ENCODE measurements at places on chromosomes 4 and X.

- no peak for DNase-seq
Observed at GRCh38 chrX:151870602-151871001, 42.1 kb upstream of the MAGEA4 start.

DNA sequence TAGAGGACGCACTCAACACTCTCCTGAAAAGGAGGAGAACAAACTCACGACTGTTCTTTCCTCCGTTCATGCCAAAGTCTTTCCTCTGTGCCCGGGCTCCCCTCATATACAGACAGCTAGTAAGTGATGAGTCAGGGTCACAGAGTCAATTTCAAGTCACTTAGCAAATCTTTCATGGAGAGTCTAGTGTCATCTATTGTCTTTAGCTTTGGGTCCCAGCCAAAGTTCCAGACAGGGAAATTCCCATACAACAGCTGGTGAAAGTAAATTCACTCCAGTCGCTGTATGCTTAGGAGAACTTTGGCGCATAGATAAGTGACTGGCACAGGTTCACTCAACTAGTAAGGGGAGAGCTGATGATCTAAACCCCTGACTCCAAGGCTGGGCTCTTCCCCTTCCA is 226.5 kb downstream of the MID1 start:
- no peak for DNase-seq

DNA sequence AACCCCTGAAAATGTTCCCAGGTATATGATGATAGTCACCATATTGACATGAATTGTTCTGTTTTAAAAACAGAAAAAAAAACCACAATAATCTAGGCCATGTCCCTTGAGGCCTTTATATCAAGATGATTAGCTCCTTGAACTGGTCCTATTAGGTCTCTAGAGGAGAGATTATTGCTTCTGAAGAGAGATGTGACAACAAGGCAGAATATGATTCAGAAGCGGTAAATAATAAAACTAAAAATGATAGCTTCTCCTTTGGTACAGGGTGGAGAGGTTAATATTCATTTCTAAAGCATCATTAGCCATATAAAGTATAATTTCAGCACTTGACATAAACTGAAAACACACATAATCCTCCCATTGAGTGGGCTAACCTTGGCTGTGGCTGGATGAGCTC is 25.8 kb downstream of the TLR8 start:
- no peak for DNase-seq

DNA sequence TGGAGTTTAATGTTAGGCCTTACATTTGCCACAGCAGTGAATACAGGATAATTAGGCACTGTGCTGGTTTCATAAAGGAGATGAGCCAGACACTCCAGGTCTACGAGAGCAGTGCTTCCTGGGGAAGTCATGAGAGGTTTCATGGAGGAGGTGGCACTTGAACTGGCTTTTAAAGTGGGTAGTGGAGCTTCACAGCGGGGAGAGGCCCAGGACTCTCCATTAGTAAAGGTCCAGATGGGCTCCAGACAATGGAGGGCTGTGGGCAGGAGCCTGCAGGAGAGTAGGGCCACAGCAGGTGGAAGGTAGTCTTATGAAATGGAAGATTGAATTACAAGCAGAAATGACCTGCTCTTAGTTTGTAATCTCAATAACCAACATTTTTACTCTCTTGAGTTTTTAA is 29.0 kb downstream of the CLDN22 start:
- DNase-seq: no peak

DNA sequence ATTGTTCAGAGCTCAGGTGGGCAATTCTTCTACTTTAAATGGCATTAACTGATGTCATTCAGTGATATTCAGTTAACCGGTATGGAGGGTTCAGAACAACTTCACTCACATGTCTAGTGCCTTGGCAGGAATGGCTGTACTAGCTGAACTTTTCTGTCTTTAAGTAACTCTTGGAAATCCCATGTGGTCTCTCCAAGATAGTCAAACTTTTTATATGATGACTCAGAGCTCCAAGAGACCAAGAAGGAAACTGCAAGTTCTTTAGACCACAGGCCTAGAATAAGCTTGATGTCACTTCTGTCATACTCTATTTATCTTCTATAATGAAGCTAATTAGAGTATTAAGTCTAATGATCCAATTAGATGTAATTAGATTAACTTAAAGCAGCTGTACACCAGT is 24.9 kb downstream of the LHFPL1 start:
- no peak for DNase-seq

- DNase-seq: no peak
Observed at GRCh38 chrX:21926527-21927278, 13.8 kb upstream of the SMS start.

GRCh38 chr4:119244344-119244743 is 31.8 kb downstream of the USP53 start:
- no peak for DNase-seq

DNA sequence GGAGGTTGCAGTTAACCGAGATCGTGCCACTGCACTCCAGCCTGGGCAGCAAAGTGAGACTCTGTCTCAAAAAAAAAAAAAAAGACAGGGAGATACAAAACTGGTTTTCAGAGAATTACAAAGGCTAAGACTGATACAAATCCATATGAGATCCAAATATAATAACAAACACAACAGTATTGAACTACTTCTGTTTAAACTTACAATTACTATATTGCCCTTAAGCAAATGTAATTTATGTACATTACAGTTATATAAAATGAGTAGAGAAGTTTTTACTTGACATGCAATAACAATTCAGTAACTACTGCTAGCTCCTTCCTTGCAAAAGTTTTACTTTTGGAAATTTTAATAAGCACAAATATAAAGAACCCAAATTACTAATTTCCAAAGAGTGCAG is 52.6 kb upstream of the PABPC1L2A start:
- no peak for DNase-seq

DNA sequence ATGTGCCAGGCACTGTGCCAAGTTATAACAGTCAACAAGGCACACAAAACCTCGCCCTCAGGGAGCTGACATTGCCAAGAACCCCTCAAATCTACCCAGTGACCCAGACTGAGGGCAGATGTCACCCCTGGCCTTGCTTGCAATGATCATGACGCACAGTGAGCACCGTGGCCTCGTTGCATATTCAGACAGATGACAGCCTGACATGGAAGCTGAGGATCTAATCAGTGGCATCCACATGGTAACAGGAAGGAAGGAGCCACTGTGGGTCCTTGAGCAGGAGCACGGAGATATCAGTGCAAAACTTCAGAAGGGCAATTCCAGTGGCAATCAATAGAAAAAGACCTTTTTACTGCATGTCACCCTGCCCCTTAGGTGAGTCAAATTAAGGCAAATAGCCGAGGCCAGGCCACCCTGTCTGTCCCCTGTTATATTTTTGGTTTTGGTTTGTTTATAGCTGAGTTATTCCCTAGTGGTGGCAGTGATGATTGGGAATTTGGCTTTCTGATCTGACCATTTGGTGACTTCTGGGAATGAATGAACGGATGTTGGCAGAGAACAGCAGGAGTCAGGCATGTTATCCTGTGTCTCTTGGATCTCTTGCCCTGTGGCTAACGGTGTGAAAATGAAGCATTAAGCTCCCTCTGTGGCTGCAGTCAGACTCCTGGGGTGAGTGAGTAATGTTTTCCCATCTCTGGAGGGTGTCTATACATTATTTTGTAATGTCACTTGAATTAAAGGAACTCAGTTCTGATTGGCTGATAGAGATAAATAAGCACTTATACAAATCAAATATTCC is 20.4 kb downstream of the WDR13 start:
- no peak for DNase-seq

GRCh38 chr4:61200187-61200915 is at the start of gene ADGRL3:
TSS of gene ADGRL3 (plus strand) at chr4:61200326.
- peak; percentile 16 for DNase-seq

DNA sequence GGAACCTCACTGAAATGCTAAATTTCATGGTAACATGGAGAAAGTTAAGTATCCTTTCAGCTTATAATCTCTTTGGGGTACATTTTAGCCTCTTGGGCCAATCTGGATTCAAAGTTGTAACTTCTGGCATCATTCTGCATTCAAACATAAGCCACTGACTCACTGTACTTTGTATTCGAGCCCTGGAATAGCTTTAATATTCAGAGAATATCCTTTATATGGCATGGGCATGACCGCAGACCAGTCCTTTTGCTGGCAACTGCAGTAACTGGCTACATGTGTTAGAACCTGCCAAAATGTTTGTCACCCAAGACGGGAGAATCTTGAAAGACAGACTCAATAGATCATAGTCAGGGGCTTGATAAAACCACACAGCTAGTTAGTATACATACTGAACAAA is 3.3 kb downstream of the GASK1B start:
- no peak for DNase-seq

GRCh38 chr4:12492730-12493393 is 991.3 kb downstream of the RAB28 start:
- no peak for DNase-seq

DNA sequence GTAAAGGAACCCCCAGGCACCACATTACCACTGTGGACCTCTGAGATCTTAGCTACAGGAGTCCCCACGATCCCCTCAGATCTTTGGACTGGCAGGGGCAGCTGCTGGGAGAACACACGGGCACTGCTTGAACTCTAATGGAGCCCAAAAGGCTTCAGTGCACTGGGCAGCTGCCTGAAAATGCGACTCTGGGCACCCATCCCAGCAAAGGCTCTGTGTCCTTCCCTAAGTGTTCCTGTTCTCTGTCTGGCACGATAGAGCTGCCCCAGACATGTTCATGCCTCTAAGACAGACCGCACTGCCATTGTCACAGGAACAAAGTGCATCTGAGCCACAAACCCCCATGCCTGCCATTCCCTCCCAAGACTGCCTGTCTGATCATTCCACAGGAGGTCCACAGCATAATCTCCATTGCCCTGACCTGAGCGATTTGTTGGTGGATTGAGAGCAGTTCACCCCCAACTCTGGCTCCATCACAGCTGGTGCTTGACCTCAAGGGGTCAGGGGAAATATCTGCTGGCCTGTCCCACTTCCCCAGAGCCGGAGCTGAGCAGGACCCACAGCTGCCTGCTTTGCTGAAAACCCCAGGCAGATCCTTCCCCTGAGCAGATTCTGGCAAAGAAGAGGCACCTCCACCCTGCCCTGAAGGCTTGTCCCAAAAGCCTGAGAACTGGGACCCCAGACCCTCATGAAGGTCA is 436.0 kb upstream of the INTU start:
- no peak for DNase-seq

DNA sequence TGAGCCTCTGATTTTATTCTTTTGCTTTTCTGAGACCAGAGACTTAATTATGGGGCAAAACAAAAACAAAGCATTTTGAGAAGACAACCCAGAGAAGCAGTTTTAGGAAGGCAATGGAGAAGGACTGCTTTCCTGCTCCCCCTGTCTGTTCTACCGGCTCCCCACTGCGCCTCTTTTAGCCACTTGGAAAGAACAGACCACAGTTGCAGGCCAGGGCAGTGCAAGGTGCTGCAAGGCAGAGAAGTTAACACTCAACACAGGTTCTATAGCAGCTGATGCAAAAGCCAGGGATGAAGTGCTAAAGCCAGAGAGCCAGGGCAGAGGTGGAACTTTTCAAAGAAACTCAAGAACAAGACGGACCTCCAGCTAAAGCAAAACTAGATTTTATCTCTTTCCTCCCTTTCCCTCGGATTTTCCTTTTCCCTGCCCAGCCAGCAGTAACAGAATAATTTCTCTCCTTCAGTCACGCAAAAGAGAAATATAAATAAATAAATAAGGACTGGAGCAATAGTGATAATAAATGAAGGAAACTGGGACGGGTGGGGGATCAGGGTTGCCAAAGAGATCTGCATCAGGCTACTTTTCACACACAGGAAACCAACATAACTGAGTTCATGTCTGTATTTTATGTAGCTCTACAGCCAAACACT is 10.4 kb downstream of the SH3RF1 start:
- DNase-seq: no peak

DNA sequence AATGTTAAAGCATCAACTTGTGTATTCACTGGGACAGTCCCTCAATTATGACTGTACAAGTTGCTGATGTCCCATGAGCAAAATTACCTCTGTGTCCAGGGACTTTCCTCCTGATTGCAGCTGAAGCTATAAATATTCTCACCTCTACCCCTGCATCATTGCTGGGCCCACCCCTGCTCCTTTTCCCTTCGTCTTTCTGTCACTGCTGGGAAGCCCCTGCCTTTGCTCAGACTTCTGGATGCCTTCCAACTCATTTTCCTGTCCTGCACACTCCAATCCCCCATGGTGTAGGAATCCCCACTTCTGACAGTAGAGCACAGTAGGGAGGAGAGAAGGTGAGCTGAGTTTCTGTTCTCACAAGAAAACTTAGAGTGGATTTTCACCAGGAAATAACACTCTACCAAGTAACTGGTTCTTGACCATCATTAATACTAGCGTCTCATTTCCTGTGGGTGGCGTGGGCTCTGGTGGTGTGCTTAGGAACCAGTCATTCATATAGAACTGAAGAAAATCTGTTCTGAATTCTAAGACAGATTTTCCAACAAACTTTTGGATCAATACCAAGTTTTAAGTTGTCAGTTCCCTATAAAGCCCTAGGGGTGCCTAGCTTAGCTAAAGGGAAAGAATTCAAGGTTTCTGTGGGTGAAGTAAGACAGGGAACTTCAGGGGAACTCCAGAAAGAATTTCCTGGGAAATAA is 136.2 kb upstream of the MED14 start:
- DNase-seq: no peak

GRCh38 chr4:100790836-100791615 is 273.2 kb upstream of the EMCN start:
- no peak for DNase-seq

DNA sequence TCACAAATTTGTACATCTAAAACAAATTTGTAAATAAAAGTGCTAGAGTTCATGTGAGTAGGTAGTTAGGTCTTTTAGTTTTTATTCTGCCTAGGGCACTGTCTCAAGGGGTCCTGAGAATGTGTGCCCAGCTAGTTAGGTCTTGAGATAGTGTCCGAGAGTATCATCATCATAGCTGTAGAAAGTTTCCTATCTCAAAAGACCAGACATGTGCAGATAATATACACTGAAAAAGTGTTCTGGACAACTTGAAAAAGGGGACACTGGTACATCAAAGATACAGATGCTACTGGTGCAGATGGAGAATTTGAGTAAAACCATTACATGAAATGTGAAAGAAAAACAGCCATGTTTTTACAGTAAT is 1.8 kb upstream of the ZCCHC4 start:
- DNase-seq: no peak

GRCh38 chrX:9291629-9292028 is 173.2 kb upstream of the TBL1X start:
- peak; percentile 56 for DNase-seq

DNA sequence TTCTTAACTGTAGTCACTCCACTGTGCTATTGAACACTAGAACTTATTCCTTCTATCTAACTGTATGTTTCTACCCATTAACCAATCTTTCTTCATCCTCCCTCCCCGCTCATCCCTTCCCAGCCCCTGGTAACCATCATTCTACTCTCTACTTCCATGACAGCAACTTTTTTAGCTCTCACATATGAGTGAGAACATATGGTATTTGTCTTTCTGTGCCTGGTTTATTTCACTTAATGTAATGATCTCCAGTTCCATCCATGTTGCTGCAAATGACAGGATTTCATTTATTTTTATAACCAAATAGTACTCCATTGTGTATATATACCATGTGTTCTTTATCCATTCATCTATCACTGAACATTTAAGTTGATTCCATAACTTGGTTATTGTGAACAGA is 186.5 kb downstream of the GABRB1 start:
- no peak for DNase-seq

GRCh38 chr4:173469622-173470021 is 60.4 kb downstream of the HAND2 start:
- DNase-seq: no peak

GRCh38 chr4:24910499-24910898 is 2.3 kb downstream of the CCDC149 start:
- no peak for DNase-seq

- no peak for DNase-seq
Observed at GRCh38 chr4:98613453-98614075, 44.8 kb downstream of the TSPAN5 start.
